Small intestine (tissue), 16 donors: ENCODE measurements at places on chromosomes 2 and 18.

DNA sequence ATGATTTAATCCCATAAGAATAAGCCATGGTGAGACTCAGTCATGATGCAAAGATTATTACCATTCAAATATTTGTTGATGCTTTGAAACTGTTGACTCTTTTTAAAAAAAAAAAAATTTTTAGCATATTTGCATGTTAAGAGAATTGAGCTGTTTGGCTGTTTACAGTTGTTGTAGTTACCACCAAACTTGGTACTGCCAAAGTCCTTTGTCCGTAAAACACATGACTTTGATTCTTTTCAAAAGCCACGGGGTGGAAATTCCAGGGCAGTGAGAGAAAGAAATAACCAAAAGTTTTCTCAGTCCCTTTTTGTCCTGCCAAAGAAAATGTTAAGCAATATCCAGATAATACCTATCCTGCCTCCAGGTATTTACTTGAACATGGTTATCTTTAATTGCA lies 474.8 kb downstream of the METTL4 start:
- no peak for DNase-seq

DNA sequence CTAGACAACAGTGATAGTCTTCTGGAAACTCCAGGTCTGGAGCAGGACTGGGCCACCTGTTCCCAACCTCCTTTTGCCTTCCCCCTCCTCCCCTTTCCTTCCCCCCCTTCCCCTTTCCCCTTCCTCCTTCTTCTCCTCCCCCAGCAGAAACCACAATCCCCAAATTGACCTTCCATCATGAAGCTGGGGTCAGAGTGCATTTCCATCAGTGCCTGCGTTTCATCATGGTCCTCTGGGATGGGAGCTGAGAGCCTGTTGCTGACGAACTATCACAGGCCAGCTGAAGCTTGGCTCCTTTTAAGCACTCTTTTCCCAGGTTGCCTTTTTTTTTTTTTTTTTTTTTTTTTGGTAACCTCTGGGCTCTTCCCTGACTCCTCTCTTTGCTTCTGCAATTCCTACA lies 52.6 kb upstream of the SMAD2 start:
- DNase-seq, result no peak

DNA sequence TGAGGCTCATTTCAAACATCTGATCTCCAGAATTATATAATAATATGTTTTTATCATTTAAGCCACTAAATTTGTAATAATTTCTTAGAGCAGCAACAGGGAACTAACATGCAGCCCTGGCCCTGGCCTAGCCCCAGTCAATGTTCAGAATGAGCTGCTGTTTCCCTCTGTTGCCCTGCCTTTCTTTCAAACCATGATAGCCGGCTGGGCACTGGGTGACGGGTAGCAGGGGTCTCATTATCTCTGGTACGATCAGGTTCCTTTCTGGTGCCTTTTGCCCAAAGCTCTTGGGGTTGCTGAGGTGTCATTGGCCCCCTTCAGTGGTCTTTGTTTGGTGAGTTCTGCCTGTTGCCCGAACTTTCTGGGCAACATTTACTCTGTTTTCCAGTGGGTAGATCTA lies 63.1 kb downstream of the THNSL2 start:
- no peak for DNase-seq

GRCh38 chr2:183123959-183124221 lies 353 bp upstream of the NUP35 start:
- no peak for DNase-seq

- DNase-seq, result no peak
Observed at GRCh38 chr2:234741976-234742375, 209.8 kb upstream of the SH3BP4 start.

DNA sequence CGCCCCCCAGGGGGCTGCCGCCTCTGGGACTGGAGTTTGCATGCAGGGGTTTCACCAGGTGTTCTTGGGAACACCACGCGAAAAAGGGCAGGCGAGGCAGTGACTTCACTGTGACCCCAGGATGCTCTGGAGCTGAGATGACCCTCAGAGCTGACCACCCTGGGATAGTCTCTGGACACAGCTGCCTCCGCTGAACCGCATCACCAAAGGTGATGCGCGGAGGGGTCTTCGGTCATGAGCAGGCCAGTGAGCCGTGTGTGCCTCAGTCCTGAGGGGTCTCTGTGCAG lies 17.5 kb downstream of the GPR35 start:
- DNase-seq, result no peak

GRCh38 chr2:197055045-197055444 lies 128.5 kb upstream of the PGAP1 start:
- DNase-seq, result no peak

DNA sequence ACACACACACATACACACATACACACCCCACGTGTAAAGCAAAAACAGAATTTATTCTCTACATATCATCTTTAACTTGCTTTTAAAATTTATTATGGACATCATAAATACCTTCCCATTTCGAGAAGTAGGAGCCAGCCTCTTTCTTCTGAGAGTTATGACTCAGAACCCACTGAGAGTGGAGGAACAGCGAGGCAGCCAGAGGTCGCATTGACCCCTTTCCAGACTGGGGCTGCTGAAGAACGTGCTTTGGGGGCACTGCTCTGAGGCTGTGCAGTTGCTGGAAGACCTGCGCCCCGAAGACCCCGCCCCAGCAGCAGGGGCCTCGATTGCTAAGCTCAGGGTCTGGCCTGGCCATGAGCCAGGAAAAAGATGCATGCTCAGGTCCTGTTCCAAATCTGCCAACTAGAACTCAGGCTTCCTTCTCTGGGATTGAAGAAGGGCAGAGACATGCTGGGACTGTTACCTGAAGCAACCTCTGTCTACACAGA lies 133.8 kb upstream of the TWIST2 start:
- no peak for DNase-seq

GRCh38 chr2:175450029-175450760 lies 268.7 kb upstream of the ATP5MC3 start:
- no peak for DNase-seq

GRCh38 chr2:180722551-180723239 lies 257.7 kb upstream of the UBE2E3 start:
- DNase-seq, result no peak

DNA sequence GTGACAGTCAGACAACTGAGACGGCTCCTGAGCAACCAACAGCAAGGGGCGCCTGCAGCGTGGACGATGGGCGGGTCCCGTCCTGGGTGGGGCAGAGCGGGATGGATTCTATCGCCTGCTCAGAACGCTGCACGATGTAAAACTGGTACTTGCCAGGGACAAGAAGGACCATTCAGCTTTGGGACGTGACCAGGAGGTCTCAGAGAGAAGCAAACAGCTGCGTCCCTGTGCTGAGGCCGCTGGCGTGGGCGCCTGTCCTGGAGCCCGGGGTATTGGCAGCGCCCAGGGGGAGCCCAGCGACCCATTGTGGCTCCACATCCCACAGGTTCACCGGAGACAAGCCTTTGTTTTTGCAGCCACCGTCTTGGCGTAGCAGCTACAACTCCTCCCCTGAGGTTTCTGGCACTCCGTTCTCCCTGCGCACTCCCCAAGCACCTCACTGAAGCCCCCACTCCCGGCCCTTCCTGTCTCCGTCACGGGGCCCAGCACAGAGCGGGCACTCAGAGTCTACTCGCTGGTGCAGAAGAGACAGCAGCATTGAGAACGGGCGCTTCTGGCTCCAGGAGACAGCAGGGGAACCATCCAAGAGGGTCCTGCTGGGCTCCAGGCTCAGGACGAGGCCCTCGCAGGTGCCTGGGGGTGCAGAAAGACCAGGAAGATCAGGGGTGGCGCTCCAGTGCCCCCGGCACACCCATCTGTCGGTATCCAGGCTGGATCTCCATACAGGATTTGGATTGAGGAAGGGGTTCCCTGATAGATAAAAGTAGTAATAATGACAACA lies 22.1 kb upstream of the KCNG2 start:
- DNase-seq, result no peak

GRCh38 chr2:233142355-233142897 lies 82.3 kb downstream of the INPP5D start:
- DNase-seq, result no peak

DNA sequence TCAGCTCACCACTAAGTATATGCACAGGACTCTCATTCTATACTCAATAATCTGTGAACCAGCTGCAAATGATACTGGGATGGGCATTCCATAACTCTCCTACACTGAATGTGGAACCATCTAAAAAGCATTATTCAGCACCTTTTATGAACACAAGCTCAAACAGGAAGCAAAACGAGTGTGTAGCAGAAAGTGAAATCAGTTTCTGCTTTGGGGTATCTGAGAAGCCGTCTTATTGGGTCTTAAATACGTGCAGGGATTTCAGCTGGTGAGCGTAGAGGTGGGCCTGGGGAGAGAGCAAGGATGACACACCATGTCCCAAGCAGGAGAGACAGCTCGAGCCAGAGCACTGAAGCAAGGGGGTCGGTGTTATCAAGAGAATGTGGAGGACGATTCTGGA lies 120.0 kb upstream of the TTN start:
- DNase-seq, result no peak

DNA sequence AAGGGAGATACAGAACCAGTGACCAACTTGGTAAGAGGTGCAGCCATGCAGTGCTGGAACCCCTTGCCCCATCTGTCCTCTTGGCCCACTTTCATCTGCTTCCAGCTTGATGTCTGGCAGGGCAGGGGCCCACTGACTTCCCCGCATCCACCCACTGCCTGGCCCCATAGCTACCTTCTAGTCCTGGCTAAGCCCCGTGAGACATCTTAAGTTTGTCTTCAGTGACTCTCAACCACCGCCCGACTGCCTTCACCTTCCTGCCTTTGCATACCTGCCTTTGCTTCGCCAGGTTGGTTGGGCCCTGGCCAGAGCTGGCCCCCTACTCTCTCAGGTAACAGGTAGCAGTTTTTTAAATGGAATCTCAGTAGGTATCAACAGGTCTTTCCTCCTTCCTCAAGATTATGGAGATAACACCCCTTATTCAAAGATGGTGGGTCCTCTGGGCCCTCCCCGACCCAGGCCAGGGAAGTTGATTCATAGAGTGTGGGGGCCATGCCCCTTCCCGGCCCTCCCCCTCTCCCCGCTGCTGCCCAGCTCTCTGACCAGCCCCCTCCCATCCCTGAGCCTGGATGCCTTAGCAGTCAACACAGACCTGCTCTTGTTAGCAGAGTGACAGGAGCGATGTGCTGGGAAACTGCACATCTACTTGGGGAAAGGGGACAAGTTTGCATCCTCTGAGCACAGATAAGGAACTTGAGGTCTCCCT lies 2.8 kb downstream of the ARID5A start:
- no peak for DNase-seq

- DNase-seq, result peak; percentile 36
Observed at GRCh38 chr2:241795021-241795999, 13.7 kb upstream of the NEU4 start.

DNA sequence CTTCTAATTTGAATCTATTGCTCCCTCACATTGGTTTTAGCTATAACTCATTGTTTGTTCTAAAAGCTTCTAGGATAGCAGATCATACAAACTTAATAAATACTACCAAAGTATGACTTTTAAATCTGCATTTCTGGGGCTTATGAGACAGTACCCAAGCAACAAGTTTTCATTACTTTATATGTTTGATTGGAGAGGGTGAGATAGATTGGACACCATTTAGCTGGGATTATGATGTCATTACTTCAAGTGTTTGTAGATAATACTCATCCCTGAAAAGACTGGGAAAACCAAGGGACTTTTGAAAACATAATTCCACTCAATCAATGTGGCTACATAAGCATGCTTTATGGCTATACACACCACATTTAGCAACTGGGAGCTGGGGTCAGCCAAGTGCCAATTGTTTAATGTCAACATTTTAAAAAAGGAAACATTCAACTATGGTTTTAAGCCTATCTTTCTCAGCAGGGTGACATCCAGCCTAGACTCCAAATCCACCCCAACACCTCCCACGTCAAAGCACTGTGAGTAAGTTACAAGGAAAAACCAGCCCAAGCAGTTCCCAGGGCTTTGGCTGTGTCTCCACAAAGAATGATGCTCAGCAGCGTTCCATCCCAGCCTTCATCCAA lies 119.9 kb downstream of the ETAA1 start:
- DNase-seq, result no peak

DNA sequence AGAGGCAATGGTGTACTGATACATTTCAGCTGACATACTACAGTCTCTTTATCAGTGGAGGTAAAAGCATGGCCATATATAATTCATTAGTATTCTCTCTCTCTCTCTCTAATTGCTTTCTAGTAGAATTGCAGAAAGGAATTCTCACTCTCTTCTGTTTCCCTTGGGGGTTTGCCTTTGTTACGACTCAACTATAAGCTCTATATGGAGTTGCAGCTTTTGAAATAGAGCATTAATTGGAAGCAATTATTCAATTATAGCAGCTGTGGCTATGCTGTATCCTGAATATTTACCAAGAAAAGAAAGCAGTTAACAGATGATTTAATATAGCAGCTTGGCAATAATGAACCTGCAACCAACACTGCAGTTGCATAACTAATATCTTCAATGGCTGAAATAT lies 132.7 kb upstream of the STON1 start:
- DNase-seq, result no peak

GRCh38 chr2:50066873-50067272 lies 912.6 kb upstream of the FSHR start:
- DNase-seq, result no peak

- no peak for DNase-seq
Observed at GRCh38 chr18:58788971-58789875, 75.5 kb upstream of the ZNF532 start.

- no peak for DNase-seq
Observed at GRCh38 chr18:55202232-55202917, 243.1 kb upstream of the CCDC68 start.

GRCh38 chr2:192230889-192231453 lies 36.2 kb upstream of the TMEFF2 start:
- no peak for DNase-seq

DNA sequence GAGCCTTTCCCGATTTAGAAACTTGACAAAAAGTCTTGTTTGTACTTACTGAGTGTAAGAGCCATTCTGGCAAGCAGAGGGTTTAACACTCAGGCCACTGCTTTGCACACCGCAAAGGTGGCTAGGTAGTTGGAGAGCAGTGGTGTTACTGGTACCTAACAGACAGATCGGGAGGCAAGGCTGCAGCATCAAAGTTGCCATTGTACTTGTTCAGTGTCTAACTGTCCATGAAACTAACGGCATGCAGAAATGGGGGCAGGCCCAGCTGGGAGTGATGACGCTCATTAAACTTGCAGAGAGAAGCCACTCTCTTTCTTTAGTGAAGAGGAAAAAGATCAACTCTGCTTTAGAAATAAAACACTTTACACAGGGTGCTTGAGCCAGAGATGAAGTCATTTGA lies 10.1 kb downstream of the GPR39 start:
- DNase-seq, result no peak

- no peak for DNase-seq
Observed at GRCh38 chr2:138838851-138839620, 58.8 kb upstream of the NXPH2 start.

- DNase-seq, result no peak
Observed at GRCh38 chr18:24993628-24994027, 358.3 kb downstream of the ZNF521 start.

GRCh38 chr2:28155627-28156026 lies 237.0 kb upstream of the FOSL2 start:
- no peak for DNase-seq

GRCh38 chr2:68756178-68756577 lies 21.6 kb downstream of the ARHGAP25 start:
- no peak for DNase-seq

- no peak for DNase-seq
Observed at GRCh38 chr2:18719978-18720775, 130.8 kb upstream of the NT5C1B start.
